ENCODE measurements at places on chromosomes 5 and 9. TPM values are rescaled to one million over a fixed set of nuclear protein-coding genes. Genes with fewer than 3 reads are reported as not detected.

GRCh38 chr9:11338130-11338529 is 725.3 kb upstream of the PTPRD start:
- no peak for DNase-seq

DNA sequence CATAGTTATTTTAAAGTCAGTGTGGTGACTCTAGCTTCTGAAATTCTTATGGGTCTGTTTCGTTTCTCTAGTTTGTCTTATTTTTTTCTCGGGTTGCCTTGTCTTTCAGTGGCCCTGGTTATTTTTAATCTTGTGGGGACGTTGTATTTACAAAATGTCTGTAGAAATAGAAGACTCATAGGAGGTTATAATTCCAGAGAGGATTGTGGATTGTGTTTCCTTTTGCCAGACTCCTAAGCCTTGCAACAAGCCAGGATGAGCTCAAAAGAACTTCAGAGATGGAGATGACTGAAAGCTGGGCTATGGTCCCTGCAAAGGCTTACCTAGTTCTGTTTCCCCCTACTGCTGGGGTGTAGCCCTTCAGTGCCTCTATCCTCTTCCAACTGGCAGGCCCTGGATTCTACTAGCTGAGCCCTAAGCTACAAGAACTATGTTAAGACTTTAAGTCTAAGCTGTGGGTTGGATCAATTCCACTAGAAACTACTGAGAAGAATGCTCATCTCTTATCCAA is 32.2 kb upstream of the LECT2 start:
- DNase-seq: no peak

DNA sequence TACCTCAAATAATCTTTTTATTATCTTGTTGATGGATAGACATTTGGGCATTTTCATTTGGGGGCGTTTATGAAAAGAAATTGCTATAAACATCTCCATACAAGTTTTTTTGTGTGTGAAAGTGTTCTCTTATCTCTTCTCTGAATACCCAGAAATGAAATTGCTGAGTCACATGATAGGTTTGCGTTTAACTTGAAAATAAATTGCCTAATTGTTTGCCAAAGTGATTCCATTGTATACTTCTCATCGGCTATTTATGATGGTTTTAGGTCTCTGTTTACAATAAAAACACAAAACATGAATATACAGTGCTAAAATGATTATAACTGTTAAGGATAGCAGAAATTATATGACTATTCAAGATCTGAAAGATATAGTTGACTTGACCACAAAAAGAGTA is 361.7 kb downstream of the TAF11L14 start:
- DNase-seq: no peak

DNA sequence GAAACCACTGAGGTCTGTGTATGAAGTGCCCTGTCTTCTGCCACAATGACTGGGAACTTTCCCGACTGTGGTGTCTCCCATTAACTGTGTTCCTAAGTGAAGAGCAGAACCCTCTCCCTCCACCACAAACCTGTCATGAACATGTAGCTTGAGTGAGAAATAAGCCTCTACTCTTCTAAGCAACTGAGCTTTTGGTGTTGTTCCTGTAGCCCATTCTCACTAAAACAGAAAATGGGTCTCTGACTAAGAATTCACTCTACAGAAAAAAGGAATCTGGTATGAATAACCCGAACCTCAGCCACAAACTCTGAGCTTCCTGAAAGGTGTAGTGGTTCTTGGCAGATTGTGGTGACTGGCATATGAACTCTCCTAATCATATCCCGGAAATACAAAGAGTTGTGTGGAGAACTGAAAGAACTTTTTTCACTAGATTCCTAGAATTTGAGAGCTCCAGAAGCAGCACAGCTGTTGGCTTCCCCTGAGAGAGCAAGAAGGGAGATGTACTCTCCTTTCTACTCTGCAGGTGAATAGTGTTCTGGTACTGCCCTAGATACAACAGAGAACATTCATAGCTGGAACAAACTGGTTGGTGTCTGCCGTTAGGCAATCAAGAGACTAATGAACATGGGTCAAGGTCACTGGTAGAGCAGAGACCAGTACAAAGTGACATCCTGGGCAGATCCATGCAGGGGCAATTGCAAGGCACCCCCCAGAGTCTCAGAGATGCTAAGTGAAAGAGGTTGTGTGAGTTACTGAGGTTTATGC is 283.8 kb downstream of the PDE4D start:
- DNase-seq: no peak

DNA sequence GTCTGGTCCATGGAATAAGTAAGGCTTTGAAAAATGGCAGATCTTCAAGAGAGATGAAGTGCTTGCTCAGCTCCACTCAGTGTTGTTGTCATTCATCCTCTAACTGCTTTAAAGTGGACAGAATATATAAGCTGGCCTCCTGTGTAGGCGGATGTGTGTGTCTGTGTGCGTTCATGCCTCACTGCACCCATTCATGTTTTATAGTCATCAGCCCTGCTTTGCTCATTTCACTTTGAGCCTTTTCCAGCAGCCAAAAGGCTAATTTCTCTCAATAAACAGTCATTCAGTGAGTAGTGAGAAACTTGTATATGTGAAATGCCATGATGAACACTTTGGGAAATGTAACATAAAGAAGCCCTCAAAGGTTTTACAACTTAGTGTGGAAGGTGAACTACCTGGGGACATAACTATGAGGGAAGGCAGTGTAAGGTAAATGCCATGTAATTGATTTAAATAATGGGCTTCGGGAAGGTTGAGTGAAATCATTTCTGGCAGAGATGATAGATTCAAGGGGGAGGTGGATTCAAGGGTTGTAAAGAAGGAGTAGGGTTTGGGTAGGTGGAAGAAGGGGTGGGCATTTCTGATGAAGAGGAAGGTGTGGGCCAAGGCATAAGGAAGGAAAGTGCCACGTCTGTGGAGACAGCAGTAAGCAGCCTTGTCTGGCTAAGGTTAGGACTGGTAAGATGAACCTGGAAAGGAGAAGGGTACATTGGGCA is 15.7 kb downstream of the TTC23L start:
- DNase-seq: no peak

- no peak for DNase-seq
Observed at GRCh38 chr9:89457376-89457855, 40.5 kb downstream of the SEMA4D start.

DNA sequence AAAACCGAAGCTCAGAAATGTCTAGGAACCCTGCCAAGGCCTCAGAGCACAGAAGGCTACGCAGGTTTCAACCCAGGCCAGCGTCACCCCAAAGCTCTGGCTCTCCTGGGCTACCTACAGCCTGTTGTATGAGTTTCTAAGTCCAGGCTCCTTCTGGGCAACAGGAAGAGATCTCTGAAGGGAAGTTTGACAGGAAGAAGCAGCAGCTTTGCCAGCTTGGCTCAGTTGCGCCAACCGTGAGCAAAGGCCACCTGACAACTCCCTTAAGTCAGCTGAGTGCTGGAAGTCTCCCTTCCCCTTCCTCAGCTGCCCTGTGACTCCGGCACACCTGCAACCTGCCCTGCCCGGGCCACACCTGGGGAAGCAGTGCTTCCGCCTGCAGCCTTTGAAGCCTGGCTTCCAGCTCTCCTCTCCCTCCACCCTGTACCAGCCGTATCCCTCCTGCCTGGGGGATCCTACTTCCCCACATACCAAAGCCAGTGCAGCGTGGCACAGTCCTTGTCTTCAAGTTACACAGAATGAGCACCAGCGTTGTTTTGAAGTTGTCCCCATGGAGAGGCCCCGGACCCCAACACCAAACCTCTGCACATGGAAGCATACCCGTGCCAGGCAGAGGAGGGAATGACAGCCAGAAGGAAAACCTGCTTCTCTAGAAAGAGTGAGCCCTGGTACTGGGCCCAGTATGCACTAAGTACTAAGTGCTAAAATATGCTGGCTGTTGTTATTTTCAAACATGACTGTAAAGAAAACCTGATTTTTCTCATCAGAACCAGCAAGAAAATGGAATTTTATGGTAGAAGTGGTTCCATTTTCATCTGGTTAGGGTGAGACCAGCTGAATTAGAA is 36.5 kb downstream of the SHB start:
- no peak for DNase-seq

- DNase-seq: no peak
Observed at GRCh38 chr5:34685485-34686165, 29.5 kb downstream of the RAI14 start.

- no peak for DNase-seq
Observed at GRCh38 chr5:40238066-40238745, 441.5 kb upstream of the PTGER4 start.

DNA sequence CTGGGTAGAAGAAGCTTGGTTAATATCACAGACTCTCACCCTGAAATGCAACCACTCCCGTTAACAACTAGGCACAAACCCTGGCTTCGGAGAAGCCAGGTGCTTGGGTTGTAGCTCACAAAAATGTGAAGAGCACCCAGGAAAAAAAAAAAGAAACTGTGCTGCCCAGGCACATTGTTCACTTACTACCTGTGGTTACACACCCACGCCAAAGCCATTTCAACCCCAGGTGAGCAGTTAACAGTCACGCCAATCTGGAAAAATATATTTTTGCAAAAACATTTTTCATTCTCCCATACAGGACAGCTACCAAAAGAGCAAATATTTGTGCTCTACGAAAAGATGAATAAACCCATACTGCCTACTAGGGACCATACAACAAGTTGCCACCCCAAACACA is 49.2 kb downstream of the SIL1 start:
- no peak for DNase-seq

- no peak for DNase-seq
Observed at GRCh38 chr9:86741311-86742208, 205.7 kb downstream of the GAS1 start.

DNA sequence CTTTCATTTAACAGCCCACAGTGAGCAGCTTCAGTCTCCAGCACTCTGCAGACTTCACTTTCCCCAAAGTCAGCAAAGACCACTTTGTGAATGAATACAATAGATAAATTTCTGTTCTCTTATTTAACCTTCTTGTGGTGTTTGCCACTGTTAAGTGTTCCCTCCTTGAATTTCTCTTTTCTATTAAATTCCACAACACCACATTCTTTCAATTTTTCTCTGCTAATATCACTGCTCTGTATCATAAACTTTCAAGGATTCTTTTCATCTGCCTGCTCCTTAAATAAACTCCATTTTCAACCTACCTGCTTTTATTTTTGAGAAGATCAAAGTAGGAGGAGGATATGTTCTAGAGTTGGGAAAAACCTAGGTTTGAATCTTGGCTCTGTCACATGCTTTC is 739.5 kb upstream of the GRAMD2B start:
- DNase-seq: no peak

GRCh38 chr5:80174790-80175189 is 81.1 kb downstream of the SERINC5 start:
- DNase-seq: no peak

DNA sequence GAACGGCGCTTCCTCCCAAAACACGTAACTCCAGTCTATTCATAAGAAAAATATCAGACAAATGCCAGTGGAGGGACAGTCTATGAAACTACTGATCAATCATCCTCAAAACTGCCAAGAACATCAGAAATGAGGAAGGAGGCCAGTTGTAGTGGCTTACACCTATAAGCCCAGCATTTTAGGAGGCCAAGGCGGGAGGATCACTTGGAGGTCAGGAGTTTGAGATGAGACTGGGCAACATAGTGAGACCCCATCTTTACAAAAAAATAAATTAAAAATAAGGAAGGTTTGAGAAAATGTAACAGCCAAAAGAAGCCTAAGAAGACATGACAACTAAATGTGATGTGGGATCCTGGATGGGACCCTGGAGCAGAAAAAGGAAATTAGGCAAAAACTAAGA is 58.9 kb upstream of the MIER3 start:
- no peak for DNase-seq

GRCh38 chr5:118882666-118883065 is 105.7 kb downstream of the DTWD2 start:
- no peak for DNase-seq

GRCh38 chr9:70534061-70534460 is 119.6 kb upstream of the KLF9 start:
- DNase-seq: no peak

DNA sequence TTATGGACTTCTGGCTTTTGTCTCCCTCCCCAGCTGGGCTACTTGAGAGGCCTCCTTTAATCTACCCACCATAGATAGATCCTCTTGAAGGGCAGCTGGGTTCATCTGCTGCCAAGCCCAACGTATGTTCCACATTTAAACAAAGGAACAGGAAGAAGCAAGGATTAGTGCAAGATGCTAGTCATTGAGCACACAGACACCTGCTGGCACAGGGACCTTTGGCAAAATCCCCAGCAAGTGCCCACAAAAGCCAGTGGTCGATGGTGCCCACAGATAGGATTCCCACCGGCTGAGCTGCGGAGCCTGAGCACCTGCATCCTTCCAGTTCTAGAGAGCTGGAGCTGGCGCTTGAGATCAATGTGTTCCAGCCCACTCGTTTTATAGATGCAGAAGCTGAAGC is 57.7 kb upstream of the SHB start:
- DNase-seq: no peak

GRCh38 chr5:111060169-111060568 is 11.3 kb upstream of the TSLP start:
- no peak for DNase-seq

GRCh38 chr5:113124914-113125313 is 148.3 kb downstream of the DCP2 start:
- DNase-seq: no peak

DNA sequence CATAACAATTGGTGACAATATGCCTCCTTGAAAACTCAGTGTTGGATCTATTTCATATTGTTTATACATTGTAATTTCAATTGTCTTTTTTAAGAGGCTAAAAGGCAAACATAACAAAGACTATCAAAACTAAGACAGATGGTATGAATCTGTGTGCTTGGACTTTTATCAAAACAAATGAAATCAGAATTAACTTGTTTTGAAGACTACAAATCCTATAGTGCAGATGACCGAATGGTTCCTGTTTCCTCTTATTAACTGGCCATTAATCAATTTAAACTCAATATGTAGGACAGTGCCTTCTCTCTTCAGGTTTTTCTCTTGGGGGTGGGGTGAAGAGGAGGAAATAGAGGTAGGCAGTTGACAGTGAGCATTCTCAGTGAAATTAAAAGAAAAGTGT is 366.9 kb upstream of the GRAMD2B start:
- DNase-seq: no peak

Gene FBXW11
- total RNA-seq: 162 TPM

Gene SLC46A2
- not detected for total RNA-seq

Gene LVRN
- 2.8 TPM for total RNA-seq

Gene ARHGEF39
- total RNA-seq: 0.94 TPM

Gene SPINK13
- total RNA-seq: not detected
